ENCODE measurements at places on chromosomes 5 and 9. TPM values are rescaled to one million over a fixed set of nuclear protein-coding genes. Genes with fewer than 3 reads are reported as not detected.

DNA sequence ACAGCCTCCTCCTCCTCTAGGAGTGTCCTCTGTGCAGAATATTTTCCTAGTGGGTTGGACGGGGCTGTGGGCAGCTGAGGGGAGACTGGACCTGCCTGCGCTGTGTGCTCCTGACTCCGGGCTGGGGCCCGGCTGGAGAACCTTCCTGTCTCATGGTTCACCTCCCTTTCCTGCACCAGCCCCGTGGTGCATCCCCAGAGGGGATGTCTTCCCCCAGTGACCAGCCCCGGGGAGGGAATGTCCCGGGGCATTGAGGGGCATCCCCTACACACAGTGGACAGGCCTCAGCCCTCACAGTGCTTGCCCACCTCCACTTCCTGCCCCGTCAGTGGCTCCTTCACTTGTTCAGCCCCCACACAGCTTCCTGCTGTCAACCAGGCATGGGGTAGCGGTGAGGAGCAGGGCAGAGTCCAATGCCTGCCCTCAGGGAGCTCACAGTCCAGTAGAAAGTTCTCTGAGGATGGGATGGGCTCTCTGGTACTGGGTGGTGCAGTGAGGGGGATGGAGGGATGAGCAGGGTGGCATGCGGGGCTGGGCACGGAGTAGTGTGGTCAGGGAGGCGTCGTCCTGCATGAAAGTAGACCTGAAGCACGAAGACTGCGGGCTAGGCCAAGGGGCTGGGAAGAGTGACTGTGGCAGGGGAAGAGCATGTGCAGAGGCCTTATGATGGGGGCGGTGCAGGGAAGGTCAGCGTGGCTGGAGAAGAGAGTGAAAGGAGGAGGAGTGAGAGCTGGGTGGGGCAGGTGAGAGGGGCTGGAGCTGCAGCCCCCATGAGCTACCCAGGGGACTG lies 52.1 kb upstream of the PITX1 start:
- DNase-seq: no peak

DNA sequence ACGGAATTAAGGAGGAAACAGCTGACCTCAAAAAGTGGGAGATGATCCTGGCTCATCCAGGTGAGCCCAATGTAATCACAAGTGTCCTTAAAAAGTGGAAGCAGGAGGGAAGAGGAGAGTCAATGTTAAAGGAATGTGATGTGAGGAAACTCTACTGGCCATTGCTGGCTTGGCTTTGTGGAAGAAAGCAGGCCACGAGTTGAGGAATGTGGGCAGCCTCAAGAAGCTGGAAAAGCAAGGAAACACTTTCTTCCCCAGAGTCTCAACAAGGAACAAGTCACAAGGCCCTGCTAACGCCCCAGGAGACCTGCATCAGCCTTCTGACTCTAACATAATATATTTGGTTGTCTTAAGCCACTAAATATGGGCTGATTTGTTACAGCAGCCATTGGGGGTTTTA lies 252.8 kb downstream of the PSAT1 start:
- DNase-seq: peak; percentile 42

DNA sequence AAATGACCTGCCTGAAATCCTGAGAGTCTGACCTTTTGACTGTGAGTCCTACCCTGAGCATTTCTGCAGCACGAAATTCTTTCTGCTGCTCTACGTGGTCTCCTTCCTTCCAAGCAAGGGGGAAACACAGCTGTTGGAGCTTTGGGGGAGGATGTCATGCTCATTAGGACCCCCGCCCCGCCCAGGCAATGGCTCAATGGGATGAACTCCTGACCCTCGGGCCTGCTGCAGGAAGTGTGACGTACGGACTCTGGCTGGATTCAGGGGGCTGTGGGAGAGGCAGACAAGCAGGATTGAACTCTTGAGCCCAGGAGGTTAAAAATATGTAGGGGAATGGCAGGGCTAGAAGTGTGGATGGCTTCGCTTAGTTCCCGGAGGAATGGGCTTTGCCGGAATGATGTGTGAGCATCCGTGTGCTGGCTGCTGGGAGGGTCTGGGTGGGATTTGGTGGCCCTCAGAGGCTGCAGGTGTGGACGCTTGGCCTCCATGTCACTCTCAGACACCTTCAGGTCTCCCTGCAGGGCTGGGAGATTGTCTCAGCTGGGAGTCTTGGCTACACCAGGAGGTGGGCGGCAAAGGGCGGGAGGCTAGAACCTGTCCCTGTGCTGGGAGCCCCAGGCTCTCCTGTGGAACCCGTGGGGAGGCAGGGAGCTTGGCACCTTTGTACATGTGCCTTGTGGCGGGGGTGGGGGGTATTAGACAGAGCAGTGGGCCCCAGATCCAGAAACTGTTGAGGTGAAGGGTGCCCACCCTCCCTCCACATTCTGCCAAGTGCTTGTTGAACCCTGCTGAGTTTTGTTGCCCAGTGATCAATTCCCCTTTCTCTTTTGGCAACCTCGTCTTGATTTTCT lies 26.3 kb downstream of the STC2 start:
- DNase-seq: no peak

DNA sequence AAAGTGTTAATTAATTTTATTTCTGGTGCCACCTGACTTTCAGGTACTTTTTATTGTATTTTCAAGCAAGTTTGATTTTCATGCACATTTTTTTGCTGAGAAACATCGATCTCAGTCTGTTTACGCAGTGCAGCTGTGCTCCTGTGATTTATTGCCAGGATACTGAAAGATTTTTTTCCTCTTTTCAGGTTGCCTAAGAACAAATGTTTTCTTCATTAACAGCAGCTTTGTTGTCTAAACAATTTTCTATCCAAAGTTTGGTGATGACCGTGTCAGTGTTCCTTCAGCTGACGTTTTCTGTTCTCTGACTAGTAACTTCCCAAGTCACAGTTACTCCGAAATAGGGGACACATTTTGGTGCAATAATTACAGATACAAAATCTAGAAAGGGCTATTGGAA lies 78.1 kb downstream of the VCAN start:
- DNase-seq: no peak

DNA sequence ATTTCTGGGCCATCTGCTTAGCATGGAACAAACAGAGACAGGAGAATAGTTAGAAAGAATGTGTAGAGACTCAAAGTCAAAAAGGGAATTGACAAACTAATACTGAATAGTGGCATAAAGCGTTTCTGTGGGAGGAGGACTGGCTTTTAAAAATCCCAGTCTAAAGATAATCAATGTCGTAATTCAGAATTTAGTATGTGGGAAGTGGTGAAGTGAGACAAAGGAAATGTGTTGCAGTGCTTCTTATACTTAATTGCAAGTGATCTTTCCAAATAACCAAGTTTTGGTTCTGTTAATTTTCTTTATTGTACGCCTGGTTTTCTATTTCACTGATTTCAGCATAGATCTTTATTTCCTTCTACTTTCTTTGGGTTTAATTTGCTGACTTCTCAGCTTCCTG lies 133.2 kb downstream of the ENTREP1 start:
- no peak for DNase-seq

- DNase-seq: no peak
Observed at GRCh38 chr9:121685795-121686377, 34.5 kb downstream of the DAB2IP start.

- DNase-seq: no peak
Observed at GRCh38 chr5:149780043-149780737, 50.1 kb downstream of the PPARGC1B start.

GRCh38 chr5:45038366-45038987 lies 229.7 kb downstream of the MRPS30 start:
- DNase-seq: peak; percentile 3

DNA sequence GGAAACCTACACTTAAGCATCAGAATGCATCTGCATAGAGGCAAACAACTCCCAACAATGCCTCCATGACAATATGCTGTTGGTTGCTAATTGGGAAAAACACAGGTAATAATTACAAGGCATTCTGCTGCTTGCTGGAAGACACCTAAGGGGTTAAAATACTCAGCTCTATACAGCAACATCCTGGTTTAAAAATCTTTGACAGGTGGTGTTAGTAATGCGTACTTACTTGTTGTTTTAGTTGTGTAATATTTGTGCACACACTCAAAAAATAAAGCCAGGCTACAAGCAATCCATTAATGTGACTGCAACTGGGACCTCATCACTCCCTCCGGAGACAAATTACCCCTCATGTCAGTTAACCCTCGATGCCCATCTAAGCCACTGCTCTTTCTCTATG lies 126.3 kb upstream of the ELL2 start:
- DNase-seq: no peak

- DNase-seq: peak; percentile 29
Observed at GRCh38 chr5:30581198-30581935, 612.1 kb upstream of the CDH6 start.

DNA sequence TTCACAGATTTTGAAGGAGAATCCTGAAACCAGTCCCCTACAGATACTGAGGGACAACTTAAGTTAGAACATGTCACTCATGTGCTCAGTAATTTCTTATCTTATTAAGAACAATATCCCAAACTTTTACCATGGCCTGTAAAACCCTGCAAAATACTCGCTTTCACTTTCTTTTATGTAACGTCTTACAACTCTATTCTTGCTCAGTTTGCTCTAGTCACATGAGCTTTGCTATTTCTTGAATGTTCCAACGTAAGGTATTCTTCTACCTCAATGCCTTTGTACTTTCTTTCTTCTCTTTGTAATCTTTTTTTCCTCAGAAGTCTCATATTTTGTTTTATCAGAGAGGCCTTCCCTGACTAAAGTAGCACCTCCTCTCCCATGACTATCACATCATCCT lies 14.1 kb downstream of the TMEM38B start:
- no peak for DNase-seq

- no peak for DNase-seq
Observed at GRCh38 chr9:131692612-131693562, 47.0 kb downstream of the RAPGEF1 start.

DNA sequence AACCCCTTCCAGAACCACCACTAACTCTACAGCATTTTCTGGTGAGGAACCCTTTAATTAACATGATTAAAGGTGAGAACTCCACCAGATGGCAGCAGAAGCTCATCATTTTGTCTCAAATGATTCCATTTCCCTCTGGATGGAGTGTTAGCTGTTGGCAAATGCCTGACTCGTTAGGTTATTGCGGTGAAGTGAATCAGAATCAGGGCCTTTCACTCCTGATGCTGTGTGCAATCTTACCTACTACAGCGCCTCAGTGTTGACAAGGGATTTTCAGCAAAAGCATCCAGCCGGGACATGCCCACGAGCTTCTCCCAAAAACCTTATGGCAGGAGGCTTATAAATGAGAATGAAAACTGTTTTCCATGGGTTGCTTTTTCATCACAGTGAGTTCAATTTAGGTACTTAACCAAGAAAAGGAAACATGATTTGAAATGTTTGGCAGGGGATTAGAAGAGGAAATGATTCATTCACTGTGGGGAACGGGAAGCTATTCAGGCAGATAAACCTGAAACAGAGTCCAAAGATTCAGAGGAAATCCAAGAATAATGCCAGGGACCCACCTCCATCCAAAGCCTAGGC lies 48.0 kb upstream of the CAST start:
- DNase-seq: peak; percentile 94

DNA sequence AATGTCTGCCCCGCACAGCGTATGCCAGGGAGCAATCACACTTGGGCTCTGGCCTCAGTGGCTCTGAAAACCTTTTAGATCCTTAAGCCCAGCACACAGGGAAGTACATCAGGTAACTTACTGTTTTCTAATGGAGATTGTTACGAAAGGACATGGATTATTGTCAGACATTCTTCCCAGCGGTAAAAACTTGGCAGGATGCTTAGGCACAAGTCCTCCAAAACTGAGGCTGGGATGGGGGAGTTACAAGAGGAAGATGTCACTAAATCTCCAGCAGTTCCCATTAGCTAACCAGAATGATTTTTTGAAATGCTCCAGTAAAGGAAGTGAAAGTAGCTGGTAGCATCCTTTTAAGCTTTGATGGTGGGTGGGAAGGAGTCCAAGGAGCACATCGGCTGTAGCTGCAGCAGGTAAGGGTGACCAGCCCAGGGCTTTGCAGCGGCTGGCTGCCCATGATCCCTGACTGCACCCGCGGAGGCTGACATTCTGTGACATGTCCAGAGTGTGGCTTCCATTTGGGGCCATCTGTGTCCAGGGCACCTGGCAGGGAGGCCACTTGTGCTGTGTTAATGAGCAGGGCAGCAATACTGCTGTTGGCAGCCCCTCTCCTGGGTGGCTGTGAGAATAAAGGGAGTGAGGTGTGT lies 165.8 kb downstream of the GADD45G start:
- no peak for DNase-seq

DNA sequence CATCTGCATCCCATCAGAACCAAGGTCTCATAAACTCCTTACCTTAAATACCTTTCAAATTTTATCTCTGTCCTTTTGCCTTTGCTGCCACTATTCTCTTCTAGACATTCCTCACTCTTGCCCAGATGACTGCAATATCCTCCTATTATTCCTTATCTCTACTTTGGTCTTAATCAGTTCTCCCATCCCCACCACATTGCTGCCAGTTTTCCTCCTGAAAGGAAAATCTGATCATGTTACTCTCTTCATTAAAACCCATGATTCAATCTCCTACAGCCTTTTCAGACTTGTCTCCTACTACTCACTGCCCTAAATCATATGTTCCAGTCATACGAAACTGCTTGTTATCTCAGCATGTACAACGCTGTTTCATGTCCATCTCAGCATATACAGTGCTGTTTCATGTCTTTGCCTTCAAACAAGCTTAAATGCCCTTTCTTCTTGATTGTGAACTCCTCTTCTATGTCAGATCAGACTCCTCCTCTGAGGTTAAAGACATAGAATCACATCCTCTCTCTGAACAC lies 152.6 kb upstream of the FST start:
- no peak for DNase-seq

The ANGPTL2 gene
- 128 TPM for polyA plus RNA-seq

The TAF7 gene
- polyA plus RNA-seq: 73.0 TPM

The RNF130 gene
- polyA plus RNA-seq: 32.4 TPM

The TMC1 gene
- polyA plus RNA-seq: 0.27 TPM

The CYLC2 gene
- polyA plus RNA-seq: not detected

The KLF9 gene
- polyA plus RNA-seq: 8.3 TPM

The PANK3 gene
- polyA plus RNA-seq: 14.9 TPM

The IRX4 gene
- not detected for polyA plus RNA-seq
